ENCODE measurements at places on chromosomes 2 and 18. TPM values are rescaled to one million over a fixed set of nuclear protein-coding genes. Genes with fewer than 3 reads are reported as not detected.
A peak's percentile ranks its signal among the peaks of the same experiment; 100 is the strongest.

Gene IGFBP5
- 117 TPM for total RNA-seq

GRCh38 chr2:138418453-138418852 is 83.1 kb upstream of the SPOPL start:
- no peak for DNase-seq

Gene ALK
- not detected for total RNA-seq

Gene NFATC1
- total RNA-seq, result 7.5 TPM

Gene LONRF2
- total RNA-seq, result under 0.01 TPM

DNA sequence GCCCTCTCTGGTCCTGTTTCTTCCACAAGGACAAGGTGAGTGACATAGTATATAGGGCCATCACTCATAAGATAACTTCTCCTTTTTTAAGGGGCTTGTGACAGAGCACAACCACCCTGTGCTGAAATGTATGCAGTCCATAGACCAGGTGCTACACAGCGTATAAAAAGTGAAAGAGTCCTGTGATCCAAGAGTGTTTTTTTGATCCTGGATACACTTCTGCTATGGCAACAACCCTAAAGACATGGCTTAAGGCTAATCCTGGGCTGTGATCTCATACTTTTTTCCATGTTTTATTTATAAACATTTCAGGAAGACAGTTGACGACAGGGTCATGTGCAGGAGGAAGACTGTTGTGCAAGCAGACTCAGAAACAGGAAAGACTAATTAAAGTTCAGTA is 400.5 kb upstream of the TCF4 start:
- peak; percentile 23 for DNase-seq

Gene AQP12A
- total RNA-seq, result not detected

- peak; percentile 83 for DNase-seq
Measured at GRCh38 chr2:18950361-18950851, 361.0 kb upstream of the NT5C1B start.

- no peak for DNase-seq
Measured at GRCh38 chr18:23714576-23714975, 25.3 kb downstream of the LAMA3 start.

Gene LYPD6B
- total RNA-seq, result 3.9 TPM

Gene TPRKB
- 24.4 TPM for total RNA-seq

- DNase-seq, result no peak
Measured at GRCh38 chr2:127957240-127957639, 70.6 kb downstream of the SAP130 start.

DNA sequence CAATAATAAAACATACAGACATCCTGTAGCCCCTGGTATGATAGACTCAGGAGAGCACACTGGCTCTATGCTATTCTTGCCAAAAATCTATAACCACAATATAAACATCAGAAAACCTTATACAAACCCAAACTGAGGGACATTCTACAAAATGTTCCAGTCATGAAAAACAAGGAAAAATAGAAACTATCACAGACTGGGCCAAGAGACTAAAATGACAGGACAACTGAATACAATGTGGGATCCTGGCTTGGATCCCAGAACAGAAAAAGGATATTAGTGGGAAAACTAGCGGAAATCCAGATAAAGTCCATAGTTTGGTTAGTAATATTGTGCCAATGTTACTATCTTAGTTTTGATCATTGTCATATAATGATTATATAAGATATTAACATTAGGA is 29.6 kb upstream of the EPAS1 start:
- DNase-seq, result no peak

Gene RAPGEF4
- 2.2 TPM for total RNA-seq

Gene IL36G
- total RNA-seq, result not detected

- no peak for DNase-seq
Measured at GRCh38 chr18:52615943-52616342, 275.9 kb downstream of the DCC start.

Gene IL36RN
- total RNA-seq, result not detected

Gene CAPN14
- total RNA-seq, result not detected

DNA sequence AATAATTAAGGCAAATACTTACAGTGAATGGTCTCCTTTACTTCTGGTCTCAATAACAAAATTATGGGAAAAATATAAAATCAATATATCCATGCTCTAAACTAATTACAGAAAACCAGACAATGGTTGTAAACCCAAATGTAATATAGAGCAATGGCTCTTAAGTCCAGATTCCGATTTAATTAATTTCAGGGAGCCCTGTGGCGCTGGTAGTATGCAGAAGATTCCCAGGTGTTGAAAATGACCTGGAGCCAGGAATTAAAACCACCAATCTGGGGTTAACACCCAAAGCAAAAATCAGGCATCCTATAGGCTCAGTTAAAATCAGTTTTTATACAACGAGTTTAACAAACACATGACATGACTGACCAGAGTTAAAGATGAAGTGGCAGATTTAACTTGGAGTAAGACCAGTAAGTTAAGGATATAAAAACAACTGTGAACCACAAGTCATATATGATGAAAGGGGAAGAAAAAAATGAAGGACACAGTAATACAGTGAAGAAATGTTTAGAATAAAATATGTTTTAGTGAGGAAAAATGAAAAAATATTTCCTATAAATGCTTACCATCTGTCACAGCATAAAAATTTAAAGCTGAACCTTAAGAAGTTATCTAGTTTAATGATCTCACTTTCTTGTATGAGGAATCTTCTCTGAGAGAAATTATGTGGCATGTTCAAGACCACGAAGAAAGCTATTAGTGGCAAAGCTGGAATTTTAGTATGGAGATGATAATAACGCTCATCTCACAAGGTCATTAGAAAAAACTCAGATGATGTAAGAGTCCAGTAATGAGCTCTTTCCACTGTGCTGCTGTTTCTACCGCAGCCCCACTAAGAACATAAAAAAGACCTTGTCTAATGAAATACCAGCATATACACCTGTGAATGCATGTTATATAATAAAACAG is 45.8 kb upstream of the FLACC1 start:
- DNase-seq, result peak; percentile 35

DNA sequence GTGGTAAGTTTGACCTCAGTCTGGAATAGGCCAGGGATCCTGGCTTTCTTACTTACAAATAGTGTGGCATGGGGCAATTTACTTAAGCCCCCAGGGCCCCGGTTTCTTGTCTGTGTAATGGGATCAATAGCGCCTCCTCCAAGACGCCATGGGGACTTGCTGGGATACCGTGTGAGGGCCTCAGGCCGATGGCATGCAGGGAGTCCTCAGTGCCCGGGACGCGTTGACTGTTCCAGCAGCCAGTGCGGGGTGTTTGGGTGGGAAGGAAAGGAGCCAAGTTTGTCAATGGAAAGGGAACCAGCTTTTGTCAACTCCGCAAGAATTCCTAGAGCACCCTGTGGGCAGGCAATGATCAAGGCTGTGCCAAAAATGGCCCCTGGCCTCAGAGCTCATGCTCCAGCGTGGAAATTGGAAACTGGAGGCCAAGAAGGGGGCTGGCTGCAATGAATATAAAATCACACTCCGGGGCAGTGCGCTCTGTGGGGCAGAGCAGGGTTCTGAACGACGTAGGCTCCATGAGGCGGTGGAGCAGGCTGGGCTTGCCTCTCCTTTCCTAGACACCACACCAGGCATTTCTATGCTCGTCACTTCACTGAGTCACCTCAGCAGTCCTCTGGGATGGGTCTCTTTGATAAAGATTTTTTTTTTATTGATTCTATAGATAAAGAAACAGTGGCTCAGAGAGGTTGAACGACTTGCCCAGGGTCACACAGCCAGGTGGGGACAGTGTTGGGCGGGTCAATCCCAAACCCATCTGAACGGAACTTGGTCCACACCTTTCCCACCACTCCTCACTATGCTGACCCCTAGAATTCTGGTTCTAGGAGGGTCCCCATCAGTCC is 56.7 kb upstream of the ASAP2 start:
- DNase-seq, result no peak

GRCh38 chr2:16487686-16488085 is 177.9 kb downstream of the CYRIA start:
- DNase-seq, result peak; percentile 64

Gene ZEB2
- 36.4 TPM for total RNA-seq

Gene RAB6C
- not detected for total RNA-seq

Gene COA5
- 32.7 TPM for total RNA-seq

- DNase-seq, result no peak
Measured at GRCh38 chr2:15798701-15799431, 141.5 kb upstream of the MYCN start.

Gene PCARE
- not detected for total RNA-seq

Gene C1QL2
- total RNA-seq, result not detected

- peak; percentile 26 for DNase-seq
Measured at GRCh38 chr2:148926291-148926961, 51.4 kb downstream of the KIF5C start.

Gene SCN3A
- total RNA-seq, result 0.11 TPM

Gene CIDEA
- total RNA-seq, result not detected

DNA sequence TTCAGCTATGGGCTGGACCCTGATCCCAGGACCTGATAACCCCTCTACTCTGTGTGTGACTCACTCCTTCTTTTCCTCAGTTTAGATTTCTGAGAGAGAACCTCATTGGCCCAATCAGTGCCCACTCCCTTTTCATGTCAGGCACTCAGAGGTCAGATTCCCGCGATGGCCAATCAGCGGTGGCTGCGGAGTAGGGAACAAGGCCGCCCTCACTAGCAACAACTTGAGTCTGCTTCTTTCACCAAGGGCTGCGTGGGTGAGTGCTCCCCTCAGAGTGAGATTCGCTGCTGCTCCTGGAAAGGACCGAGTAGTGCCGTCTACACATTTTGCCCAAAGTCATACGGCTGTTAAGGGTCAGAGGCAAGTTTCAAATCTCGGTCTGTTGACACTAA is 34.7 kb downstream of the NPPC start:
- DNase-seq, result no peak

DNA sequence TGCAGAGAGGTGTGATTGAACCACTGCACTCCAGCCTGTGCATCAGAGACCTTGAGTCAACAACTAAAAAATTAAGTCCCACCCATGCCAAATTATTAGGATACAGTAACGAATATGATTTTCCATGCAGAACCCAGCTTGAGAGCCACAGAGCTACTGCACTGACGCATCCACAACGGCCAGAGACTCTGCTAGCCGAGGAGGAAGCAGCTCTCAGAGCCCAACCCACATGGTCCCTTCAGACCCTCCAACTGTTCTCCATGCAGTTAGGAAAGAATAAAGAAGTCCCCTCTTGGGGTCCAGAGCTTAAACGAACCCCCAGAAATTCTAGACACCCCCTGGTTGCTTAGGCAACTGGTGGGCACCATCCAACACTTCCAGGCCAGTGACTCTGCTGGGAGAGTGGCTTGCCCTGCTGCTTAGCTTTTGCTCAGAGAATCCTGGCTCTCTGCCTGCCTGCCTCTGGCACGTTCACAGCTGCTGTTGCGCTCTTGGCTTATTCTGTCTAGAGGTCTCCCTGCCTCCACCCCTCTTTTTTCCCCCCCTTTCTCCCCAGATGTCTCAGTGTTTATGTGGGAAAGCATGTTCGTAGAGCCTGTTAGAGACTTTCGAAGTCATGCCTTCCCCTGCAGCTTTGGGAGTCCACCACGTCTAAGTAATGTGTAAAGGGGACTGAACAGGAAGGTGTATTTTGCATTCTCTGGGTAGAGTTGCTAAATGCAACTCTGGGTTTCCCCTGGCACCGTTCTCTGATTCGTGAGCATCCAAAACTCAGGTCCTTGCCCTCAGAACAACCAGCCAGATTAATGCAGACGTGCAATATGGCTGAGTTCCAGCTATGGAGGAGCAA is 26.0 kb upstream of the SP3 start:
- peak; percentile 83 for DNase-seq

DNA sequence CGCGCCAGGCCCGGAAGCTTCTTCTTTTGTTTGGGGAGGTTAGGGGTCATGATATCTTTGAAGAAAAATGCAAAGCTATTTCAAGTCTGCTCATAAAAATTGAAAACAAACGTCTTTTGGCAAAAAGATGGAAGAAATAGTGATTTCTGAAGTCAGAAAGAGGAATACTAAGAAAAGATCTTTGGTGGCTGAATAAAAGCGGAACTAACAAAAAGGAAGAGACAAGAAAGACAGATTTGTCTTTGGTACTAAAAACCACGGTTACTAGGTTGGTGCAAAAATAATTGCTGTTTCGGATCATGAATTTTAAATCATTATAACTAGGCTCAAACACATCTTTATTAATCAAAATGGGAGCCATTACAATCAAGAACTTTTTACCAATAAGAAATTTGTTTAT is 164.6 kb upstream of the TRIB2 start:
- DNase-seq, result no peak

Gene ADI1
- total RNA-seq, result 77.7 TPM

Gene MALL
- 42.1 TPM for total RNA-seq

DNA sequence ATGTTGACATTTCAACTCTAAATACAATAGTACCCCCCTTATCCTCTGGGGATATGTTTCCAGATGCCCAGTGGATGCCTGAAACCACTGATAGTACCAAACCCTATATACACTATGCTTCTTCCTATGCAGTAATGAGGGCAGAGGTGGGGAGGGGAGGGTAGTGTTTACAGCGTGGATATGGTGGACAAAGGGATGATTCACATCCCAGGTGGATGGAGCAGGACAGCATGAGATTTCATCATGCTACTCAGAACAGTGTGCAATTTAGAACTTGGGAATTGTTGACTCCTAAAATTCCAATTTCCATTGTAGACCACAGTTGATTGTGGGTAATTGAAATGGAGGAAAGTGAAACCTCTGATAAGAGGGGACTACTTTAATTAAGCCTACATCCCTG is 75.4 kb downstream of the TSN start:
- no peak for DNase-seq

DNA sequence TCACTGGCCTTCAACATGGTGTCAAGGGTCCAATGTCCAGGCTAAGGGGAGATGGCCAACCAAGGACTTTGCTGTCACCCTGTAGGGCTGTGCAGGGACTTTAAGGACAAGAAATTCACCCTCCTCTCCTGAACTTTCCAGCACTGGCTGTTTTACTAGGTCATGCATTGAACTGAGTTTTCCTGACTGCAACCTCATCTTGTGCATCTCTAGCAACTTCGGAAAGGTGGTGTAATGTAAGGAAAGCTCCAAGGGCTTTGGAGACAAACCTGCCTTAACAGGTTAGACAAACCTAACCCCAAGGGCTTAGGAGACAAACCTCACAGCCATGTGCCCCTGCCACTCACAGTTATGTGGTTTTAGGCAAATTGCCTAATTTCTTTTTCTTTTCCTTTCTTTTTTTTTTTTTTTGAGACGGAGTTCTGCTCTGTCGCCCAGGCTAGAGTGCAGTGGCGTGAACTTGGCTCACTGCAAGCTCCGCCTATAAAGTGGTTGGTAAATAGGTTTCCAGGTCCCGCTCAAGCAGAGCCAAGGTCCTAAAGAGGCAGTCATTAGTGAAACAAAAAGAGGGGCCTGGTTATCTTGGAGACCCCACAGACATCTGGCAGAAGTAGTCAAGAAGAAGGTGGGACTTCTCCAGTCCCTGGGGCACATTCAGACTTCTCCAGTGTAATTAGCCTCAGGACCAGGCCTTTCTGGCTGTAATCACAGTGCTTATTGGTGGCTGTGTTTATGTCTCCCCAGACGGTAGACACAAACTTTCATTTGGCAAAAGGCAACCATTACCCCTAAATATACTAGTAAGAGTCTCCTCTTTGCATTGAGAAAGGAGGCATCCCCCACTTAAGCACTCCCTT is 37.6 kb upstream of the PMAIP1 start:
- DNase-seq, result no peak

Data from GM23248 (cell line).